ENCODE measurements at places on chromosomes 11 and 22.

DNA sequence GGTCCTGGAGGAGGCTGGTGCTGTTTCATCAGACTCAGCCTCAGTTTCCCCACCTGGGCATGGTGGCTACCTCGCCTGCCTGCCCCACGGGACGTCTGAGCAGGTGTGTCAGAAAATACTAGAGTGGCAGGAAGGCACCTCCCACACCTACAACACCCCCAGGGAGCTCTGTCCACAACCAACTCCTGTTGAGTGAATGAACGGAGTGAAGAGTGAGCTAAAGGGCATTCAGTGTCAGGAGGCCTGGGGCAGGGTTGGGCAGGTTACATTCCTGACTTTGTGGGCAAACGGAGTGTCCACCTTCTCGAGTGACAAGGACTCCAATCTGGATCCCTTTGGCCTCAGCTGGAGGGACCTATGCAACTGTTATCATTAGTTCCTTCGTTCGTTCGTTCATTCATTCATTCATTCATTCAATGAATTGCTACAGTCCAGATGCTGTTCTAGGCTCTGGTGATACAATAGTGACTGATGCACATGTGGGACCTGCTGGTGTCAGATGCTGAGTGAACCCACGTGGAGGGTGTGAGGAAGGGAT, 195.2 kb downstream of the CTTN start:
- DNase-seq: no peak

- no peak for DNase-seq
Observed at GRCh38 chr11:17738151-17738973, 3.8 kb downstream of the KCNC1 start.

GRCh38 chr11:57087991-57088390, 93.8 kb upstream of the LRRC55 start:
- no peak for DNase-seq

GRCh38 chr22:29270475-29271271, 2.6 kb downstream of the EWSR1 start:
- no peak for DNase-seq

- no peak for DNase-seq
Observed at GRCh38 chr11:17521106-17521900, 22.9 kb downstream of the USH1C start.

DNA sequence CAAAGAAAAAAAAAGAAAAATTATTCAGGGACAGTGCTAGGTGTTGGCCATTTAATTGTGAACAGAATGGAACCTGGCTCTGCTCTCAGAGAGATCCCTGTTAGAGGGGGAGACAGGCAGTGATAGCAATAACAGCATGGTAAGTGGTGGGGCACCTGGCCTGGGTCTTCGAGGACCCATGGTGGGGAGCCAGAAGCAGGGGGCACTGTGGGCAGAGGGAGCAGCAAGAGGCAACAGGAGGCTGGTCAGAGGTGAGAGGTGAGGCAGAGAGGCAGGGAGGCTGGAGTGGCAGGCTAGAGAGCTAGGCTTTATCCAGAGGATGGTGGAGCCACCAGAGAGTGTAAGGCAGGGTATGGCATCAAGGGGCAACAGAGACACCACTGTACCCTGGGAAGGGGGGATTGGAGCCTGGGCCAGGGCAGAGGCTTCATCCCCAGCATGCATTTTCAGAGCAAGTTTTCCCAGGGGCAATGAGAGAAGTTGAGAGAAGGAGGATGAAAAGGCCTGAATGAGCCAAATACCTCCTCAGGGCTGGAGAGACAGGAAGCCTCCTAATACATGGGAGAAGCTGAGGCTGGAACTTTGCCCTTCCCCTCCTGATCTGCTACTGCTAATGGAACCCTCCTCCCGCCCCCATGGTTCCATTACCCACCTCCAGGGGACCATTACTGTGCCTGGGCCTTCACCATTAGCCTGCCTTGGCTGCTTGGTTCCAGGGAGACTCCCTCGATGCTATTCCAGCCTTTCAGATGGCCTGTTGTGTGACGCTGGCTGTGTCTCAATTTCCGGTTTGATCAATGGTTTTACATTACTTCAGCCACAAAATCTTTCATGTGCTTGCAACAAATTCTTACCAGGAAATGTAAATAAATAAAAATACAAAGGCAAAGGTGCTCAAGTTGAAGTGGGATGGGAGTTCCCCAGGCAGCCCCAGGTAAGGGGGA, 2.6 kb upstream of the P2RY2 start:
- no peak for DNase-seq

- DNase-seq: no peak
Observed at GRCh38 chr11:1012740-1013630, 23.5 kb downstream of the MUC6 start.

DNA sequence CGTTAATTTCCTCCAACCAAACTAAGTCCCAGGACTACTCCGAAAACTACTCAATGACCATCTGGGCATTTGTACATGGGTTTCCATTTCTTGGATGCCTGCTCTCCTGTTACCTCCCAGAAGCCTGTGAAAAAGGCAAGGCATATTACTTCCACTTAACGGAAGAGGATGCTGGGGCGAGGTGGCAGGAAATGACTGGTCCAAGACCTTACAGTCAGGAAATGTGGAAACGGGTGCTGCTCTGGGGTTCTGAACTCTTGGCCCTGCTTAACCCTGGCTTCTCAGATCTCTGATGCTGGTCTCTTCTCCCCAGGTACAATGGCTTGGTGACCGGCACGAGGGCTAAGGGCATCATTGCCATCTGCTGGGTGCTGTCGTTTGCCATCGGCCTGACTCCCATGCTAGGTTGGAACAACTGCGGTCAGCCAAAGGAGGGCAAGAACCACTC, 12.9 kb downstream of the ADORA2A start:
- peak; percentile 49 for DNase-seq

DNA sequence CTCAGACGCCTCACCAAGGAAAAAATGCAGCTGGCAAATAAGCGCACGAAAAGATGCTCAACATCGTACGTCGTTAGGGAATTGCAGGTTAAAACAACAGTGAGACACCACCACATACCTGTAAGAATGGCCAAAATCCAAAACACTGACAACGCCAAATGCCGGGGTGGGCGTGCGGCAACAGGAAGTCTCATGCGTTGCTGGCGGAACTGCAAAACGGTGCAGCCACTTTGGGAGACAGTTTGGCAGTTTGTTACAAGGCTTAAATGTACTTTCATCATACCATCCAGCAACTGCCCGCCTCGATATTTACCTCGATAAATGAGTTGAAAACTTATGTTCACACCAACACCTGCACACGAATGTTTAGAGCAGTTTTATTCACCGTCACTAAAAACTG, 7.5 kb upstream of the CTSD start:
- no peak for DNase-seq
